MCF 10A (cell line): ENCODE measurements at places on chromosomes 5 and 9. TPM values are rescaled to one million over a fixed set of nuclear protein-coding genes. Genes with fewer than 3 reads are reported as not detected.
A peak's percentile ranks its signal among the peaks of the same experiment; 100 is the strongest.

- peak; percentile 70 for DNase-seq
These were observed 12.1 kb downstream of the TMEM245 start for GRCh38 chr9:109107402-109108240.

GRCh38 chr9:80191108-80191507 is 619.3 kb downstream of the TLE4 start:
- DNase-seq: no peak

DNA sequence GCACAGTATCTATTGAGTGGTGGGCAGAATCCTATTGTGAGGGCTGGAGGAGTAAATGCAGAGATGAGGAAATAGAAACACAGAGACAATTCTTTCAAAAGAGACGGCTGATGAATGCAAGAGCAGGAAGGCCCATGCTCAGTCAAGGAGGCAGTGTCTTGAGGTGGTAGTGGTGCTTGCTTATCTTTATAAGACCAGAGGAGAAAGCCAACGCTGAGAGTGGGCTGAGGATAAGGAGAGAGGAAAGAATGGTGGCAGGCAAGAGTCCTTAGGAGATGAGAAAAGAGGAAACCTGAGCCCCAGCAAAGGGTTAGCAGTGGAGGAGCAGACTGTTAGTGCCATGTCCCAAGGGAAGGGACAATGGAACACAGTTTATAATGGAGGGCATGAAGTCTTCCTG is 86.0 kb downstream of the SNCAIP start:
- DNase-seq: no peak

SLC6A19 gene
- not detected in 2 replicates for total RNA-seq

- DNase-seq: peak; percentile 38
These were observed 6.1 kb upstream of the AP3B1 start for GRCh38 chr5:78300464-78301045.

DNA sequence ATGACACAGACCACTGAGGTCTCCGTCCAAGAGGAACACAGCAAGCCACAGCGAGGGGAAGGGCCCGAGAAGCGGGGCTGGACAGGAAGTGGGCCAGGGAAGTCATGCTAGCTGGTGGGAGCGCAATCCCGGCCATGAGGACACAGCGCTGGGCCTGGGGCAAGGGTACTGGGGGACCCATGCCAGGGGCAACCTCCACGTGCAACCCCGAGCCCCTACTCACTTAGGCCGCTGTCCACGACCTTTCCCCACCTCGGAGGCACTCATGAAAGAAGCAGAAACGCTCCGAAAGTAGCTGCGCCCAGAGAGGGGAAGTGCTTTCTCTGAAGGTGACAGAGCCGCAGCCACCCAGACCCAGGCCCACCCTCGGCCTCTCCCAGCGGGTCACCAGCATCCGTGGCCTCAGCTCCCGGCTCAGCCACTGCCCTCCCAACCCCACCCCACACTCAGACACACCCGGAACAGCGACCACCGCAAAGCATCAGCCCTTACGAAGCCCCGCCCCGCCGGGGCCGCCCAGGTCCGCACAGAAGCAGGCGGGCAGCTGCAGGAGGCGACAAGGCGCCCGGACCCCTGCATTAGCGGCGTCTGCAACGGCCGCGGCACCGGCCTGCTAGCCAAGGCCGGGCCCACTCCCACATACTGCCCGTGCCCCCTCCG is 782 bp downstream of the BICD2 start:
- no peak for DNase-seq

SPINK13 gene
- total RNA-seq: not detected in 2 replicates
